ENCODE measurements at places on chromosomes 5 and 9.

DNA sequence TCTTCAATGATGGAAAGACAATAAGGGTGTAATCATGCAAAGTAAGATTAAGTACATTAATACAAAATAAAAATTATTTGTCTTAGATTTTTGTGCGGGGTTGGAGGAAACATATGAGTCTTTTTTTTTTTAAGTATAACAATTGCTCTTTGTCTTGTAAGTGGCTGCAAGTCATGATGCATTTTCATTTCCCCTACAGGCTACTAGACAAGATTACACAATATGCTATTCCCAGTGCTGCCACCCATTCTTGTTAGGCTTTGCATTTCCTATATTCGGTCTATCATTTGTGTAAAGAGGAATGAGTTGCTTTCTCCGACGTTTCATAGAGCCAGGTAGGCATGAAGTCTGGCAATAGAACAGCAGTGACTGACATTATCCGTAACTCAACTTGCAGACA, 294.2 kb upstream of the CYLC2 start:
- DNase-seq, result no peak

DNA sequence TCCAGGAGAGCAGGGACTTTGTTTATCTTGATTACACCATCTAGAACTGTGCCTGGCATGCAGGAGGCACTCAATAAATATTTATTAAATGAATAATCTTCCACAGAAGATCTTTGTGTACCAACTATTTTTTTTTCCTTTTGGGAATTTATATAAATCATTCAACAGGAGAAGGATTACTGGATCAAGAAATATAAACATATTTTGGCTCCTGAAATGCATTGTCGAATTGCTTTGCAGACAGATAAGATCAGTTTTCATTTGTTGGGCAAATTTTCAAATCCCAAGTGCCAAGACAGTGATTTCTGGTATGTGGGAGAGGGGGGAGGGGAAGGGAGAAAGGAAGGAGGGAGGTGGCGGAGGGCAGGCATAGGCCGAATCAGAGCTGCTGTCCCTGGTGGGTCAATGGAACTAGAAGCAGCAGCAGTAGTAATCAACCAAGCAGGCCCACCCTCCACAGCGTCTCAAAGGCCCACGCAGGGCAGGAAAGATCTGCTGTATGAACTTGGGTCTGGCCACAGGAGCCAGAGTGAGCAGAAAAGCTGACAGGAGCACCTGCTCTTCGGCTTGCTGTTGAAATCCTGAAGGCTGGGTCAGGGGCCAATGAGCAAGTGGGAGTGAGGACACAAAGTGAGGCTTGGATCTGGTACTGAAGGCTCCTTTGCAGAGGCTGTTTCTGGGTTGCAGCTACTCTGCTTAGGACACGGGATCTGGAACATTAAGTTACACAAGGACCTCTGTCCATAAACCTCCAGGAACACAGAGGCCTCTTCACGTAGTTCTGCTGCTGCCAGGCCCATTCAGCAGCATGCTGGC, 15.8 kb upstream of the TRAF1 start:
- DNase-seq, result no peak

DNA sequence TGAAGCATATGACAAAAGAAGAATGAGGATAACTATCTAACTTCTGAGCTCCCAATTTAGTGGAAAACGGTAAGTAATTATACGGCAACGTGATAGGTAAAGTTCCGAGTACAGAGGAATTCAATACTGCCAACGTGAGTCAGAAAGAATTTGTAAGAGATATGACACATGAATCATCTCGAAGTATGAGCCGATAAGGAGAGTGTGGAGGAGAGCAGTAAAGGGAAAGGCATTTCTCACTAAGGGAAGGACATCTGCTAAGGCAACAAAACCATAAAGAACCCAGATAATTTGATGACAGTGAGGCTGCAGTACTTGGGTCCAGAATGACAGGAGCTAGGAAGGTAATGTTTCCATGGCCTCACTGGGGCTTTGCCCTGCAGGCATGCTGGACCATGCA, 11.0 kb downstream of the MPDZ start:
- DNase-seq, result no peak

DNA sequence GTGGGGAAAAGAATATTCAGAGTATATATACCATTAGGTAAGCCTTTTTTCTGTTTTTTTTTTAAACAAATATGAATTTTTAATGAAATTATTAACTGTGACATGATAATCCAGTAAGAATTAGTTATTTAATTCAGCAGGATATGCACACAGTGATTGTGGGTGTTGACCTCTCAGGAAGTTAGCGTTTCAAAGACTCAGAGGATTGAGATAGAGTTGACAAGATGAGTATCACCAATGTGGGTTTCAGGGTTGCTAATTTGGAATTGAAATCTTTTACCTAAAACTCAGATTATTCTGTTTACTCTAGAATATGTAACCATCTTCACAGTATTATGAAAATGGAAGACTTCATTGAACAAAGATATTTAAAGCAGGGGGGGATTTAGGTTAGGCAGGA, 56.2 kb downstream of the FOCAD start:
- DNase-seq, result no peak

DNA sequence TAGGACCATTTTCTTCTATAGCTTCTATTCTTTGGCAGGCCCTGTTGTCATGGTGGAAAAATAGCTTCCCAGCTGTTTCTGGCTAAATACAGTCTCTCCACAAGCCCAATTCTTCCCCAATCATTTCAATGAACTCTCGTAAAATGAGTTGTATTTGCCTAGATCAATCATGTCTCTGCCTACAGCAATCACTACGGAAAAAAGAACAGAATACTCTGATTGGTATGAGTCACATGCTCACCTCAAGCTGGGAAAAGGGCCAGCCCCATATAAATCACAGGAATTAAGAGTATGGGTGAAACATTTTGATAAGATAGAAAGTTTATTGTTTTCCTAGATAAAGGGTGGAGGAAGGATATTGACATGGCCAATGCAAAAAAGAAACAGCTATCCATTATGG, 711.4 kb downstream of the EFNA5 start:
- no peak for DNase-seq

GRCh38 chr5:4520559-4520958, 619.6 kb upstream of the ADAMTS16 start:
- DNase-seq, result no peak
